ENCODE measurements at places on chromosomes 5 and 9.

DNA sequence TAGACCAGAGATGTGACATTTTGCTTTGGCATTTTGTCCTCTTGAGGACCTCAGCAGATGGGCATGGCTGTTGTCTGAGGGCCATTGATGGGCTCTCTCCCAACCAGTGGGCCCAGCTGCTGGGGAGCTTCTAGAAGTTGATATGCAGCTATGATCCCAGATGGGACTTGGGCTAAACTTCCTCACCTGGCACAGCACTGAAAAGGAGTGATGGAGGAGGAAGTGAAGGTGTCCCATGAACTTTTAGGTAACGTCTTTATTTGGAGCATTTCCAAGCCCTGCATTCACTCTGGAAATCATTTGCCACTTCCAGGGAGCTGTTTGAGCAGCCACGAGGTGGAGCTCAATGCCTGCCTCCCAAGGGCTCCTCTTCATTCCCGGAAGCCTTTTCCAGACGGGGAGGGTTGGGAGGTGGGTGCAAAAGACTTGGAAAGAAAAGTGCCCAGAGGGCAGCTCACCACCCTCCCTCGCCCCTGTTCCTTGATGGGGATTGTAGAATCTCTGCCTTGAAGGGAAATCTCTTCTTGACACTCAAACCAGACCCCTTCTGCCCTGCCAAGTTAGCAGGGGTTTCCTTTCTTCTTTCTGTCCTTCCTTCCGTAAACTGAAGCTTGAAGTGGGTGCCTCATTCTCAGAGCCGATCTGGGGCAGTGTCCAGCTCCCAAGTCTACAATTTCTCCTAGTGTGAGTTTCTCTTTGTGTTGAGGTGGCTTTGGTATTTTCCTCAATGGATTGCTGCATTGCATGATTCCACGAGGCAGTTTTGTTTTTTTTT lies 18.1 kb upstream of the NEUROG1 start:
- no peak for DNase-seq

- no peak for DNase-seq
These were observed 34.9 kb upstream of the STOM start for GRCh38 chr9:121404906-121405305.

DNA sequence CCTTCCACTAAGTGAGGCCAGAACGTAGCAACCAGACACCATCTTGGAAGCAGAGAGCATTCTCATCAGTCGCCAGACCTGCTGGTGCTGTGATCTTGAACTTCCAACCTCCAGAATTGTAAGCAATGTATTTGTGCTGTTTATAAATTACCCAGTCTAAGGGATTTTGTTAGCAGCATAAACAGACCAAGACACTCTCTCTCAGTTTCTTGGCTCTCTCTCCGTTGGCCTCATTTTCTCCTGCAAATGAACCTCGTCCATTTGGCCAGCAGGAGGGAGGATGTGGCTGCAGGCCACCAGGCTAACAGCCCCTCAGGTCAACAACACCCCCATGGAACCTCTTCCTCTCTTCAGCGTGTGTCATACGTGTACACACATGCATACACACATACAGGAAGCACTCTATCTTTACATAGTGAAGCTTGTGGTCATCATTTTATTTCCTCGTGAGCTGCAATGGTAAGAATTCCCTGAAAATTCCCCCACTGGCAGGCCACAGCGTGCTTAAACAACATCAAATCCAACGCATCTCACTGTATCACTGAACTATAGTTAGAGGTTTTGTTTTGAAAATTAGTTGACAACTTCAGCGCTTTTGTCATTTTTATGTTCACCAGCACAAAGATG lies 62.8 kb upstream of the PPP1R26 start:
- DNase-seq: no peak

DNA sequence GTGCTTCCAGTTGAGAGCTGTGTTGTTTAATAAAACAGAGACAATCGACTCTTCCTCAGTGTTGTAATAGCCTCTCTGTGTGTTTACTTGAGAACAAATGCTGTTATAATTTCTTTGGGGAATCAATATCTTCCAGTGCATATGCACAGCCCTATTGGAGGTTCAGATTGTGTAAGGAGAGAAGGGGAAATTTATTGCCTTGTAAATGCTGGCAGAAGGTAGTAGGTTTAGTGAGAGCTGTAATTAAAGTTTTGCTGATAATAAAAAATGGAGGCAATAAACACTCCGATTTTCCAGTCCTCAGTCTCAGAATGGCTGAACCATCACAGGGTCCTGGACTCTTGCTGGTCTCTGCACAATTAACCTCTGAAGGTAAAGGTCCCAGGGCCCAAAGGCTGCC lies 128.3 kb downstream of the C5orf15 start:
- no peak for DNase-seq

GRCh38 chr9:136925414-136926153 lies 19.0 kb downstream of the FBXW5 start:
- DNase-seq: no peak

DNA sequence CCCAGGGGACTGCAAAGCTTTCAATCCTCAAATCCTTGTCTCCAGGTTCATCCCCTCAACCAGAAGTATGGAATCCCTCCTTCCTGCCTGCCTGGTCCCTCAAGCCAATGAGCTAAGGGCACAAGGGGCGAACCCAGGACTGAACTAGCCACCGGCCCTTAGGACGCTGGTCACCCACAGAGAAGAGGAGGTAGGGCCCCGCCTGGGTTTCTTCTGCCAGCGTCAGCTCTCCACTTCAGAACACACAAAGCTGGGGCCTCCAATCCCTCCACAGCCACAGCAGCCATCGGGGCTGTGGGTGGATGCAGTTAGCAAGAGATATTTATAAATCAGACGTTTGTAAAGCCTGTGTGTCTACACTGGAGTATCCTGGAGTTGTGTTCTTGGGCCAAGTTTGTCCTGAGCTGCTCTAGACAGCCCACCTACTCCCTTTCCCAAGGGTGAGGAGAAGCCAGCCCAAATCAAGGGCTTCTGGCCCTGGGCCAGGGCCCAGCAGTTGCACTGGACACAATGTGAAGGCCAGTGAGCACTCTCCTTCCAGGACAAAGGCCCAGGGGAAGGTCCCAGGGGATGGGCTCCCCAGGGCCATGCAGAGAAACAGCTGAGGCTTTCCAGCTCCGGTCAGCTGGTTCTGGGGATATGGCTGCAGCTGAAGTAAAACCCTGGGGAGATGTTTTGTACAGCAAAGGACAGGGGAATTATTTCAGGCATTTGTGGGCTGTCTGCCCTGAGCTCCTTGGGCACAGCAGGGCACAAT lies 18.9 kb downstream of the AMBP start:
- no peak for DNase-seq

GRCh38 chr9:94675008-94675881 lies 35.9 kb upstream of the FBP1 start:
- peak; percentile 74 for DNase-seq

- DNase-seq: no peak
These were observed 125.8 kb downstream of the GALNT10 start for GRCh38 chr5:154316223-154316935.

DNA sequence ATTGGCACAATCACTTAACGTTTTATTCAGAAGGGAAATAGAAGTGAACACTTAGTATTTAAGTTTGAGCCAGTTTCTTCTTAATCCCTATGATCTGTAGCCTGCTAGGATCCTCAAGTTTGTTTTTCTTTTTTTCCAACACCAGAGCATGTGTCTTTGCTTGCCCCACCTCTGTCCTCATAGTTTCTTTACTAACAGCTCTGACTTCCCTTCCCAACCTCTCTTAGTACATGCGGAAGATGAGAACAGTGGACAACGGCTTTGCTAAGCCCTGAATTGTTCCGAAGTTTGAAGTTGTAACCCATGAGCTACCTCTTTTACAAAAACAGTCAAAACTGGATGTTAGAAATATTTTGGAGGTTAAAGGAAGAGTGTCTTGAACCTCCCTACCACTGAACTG lies 61.7 kb upstream of the TAF11L2 start:
- DNase-seq: no peak

- DNase-seq: no peak
These were observed 66.5 kb downstream of the MARCHF3 start for GRCh38 chr5:126963822-126964375.

- DNase-seq: no peak
These were observed 77.1 kb upstream of the ADAMTS2 start for GRCh38 chr5:179422213-179422855.

DNA sequence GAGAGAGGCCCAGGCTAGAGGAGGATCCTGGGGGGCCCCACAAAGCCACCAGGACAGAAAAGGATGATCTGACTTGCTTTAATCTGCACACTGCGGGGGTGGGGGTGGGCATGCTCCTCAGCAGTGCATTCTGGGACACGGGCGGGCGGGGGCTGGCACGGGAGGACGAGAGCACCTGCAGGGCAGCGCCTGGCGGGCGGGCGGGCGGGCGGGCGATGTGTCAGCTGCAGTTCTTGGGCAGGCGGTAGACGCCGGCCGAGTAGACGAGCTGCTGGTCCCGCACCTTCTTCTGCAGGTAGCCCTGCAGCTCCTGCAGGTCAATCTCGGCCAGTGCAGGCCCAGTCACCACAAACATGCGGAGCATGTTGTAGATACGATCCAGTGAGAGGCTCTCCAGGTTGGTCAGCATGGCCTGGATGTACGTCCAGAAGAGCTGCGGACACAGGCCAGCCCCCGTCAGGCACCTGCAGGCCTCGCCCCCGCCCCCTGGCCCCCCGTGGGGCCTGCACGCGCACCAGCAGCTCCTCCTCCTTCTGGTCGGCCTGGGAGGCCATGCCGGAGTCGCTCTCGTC lies 3.0 kb upstream of the TMEM210 start:
- DNase-seq: no peak

DNA sequence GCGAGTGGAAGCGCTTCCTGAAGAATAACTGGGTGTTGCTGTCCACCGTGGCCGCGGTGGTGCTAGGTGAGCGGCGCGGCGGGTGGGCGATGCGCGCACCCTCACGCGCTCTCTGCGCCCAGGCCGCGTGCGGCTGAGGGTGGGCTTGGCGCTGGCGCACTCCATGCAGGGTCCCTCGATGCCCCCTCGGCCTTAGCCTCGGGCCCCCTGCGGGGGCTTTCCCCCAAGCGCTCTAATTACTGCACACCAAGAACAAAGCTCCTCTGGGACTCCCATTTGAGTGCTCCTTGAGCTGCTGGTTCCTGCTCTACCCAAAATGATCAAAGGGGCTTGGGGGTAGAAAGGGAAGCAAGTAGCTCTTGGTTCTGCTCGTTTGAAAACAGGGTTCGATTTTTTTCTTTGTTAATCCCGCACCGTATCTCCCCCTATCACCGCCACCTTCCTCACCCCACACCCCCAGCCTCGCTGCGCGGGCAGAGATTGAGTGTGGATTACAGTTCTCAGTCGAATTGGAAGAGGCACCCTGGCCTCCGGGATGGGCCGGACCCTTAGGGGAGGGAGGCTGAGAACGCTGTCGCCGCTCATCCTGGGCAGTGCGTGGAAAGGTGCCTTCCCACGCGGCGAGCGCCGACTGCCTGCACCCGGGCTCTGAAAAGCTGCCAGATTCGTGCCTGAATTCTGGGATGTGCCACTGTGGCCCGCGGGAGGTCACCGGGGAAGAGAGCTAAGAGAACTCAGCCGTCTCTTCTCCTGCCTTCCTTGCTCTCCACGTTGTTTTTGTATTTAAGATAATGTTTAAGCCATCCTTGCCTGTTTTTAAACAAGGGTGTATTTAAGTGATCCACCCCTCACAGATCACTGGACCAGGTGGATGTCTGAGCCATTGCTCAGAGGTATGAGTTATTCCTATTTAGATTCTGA lies 697 bp downstream of the SLC1A1 start:
- no peak for DNase-seq

- DNase-seq: no peak
These were observed 757 bp downstream of the ANKRD34B start for GRCh38 chr5:80569086-80569960.

DNA sequence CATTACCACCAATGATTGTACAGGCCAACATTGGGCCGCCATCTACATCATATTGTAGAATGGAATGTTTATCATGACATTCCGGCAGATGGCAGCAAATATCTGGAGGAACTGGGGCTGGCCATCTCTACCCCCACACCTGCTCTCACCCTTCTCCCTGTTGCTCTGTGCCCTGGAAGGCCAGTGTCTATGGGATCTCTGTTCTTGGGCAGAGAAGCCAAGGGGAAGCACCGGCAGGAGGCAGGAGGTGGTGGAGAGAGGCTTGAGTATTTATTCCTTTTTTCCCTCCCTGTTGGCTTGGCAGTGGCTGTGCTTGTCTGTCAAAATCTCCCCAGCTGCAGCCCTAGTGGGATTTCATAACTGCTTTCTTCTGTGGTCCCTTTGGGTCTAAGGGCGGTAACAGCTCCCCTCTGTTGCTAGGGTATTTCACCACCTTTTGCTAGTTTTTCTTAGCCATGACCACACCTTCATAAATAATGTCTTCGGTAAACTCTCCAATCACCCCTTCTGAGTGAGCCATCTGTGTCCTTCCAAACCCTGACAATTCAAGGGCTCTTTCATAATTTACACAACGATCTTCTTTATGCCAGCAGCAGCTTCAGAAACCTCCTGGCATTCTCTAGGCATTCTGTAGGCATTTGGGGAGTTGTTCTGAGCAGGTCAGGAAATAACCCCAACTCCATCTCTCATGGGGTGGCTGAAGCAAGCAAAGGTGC lies 225.8 kb downstream of the MELK start:
- DNase-seq: no peak

- no peak for DNase-seq
These were observed 45.5 kb upstream of the HSPA9 start for GRCh38 chr5:138620663-138621224.

GRCh38 chr5:110769000-110769681 lies 30.3 kb downstream of the SLC25A46 start:
- DNase-seq: peak; percentile 42

DNA sequence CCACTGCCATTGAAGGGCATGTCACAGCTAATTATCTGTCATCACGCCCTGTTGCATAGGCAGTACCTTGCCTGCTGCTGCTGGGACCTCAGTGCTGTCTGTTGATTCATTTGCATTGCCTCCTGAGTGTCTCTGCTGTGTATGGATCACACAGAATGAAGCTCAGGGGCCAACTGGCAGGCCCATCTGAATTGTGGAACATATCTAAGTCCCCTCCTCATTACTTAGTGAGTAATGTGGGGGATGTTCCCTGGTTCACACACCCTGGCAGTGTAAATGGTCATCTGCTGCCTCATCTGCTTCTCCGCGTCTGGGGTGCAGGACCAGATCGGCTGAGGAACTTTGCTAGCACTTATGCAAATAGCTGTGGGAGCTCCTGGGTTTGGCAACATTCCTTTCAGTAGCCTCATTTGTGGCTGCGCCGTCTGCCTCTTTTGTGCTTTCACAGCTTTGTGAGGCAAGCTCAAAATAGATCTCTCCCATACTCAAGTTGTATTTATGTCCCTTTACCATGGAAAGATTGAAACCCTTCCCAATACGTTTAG lies 25.4 kb downstream of the TYRP1 start:
- no peak for DNase-seq

- no peak for DNase-seq
These were observed 380.5 kb downstream of the SLCO4C1 start for GRCh38 chr5:101915554-101915953.

All from GM04504 (cell line).